ENCODE measurements at places on chromosomes 5 and 9.

GRCh38 chr5:108917596-108917995 lies 169.9 kb downstream of the FER start:
- peak; percentile 15 for DNase-seq

DNA sequence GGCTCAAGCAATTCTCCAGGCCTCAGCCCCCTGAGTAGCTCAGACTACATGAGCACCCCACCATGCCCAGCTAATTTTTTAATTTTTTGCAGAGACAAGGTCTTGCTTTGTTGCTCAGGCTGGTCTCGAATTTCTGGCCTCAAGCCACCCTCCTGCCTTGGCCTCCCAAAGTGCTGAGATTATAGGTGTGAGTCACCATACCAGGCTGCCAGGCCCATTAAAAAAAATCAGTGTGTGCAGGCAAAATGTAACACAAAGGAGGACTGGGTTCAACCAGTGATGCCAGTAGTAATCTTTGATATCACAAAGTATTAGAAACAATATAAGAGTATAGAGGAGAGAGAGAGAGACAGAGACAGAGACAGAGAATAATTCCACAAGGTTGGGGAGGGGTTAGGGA lies 322.7 kb downstream of the MSX2 start:
- peak; percentile 59 for DNase-seq

DNA sequence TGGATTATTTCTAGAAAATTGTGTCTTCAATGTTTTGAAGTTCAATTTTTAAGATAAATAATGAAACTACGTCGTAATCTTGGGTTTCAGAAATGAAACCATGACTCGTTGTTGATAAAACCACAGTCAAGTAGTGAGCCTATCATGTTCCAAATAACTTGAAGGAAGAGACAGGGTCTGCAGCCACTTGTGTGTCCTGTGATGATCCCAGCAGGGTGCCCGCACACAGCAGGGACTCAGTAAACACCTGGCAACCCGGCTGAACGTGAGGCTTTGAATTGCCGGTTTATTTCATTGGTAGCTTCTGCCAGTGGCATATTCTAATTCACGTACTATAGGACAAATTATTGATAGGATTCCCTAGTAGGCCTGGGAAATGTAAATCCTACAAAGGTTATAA lies 679.6 kb downstream of the IRX1 start:
- DNase-seq: no peak

GRCh38 chr9:38417003-38417945 lies 7.0 kb downstream of the IGFBPL1 start:
- DNase-seq: peak; percentile 31

DNA sequence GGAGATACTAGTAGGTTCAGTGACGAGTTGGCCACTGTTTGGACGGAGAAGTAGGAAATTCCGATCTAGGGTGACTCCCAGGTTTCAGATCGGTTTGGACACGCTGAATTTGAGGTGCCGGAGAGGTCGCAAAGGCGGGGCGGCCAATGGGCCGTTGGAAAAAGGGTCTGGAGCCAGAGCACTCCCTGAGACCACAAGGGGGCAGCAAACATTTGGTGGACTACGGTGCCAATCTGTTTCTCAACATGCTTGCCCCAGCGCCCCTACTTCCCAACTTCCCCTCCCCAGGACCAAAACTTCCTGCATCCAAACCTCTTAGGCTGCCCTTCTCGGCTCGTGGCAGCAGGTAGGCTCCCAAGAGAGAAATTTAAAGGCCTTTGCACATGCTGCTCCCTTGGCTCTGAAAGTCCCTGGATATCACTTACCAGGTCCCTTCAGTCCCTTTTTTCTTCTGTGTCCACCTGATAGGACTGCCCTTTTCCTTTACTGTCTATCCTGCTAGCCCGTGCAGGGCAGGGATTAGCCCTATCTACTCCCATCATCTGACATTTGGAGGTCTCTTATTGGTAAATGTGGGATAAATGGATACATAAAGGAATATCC lies 992 bp upstream of the RPP25L start:
- DNase-seq: peak; percentile 83

GRCh38 chr5:102778478-102778877 lies 23.4 kb downstream of the PAM start:
- DNase-seq: peak; percentile 92

- DNase-seq: no peak
Observed at GRCh38 chr5:66291771-66292170, 147.7 kb downstream of the SREK1 start.

GRCh38 chr9:123999661-124000060 lies 11.9 kb upstream of the LHX2 start:
- DNase-seq: no peak

DNA sequence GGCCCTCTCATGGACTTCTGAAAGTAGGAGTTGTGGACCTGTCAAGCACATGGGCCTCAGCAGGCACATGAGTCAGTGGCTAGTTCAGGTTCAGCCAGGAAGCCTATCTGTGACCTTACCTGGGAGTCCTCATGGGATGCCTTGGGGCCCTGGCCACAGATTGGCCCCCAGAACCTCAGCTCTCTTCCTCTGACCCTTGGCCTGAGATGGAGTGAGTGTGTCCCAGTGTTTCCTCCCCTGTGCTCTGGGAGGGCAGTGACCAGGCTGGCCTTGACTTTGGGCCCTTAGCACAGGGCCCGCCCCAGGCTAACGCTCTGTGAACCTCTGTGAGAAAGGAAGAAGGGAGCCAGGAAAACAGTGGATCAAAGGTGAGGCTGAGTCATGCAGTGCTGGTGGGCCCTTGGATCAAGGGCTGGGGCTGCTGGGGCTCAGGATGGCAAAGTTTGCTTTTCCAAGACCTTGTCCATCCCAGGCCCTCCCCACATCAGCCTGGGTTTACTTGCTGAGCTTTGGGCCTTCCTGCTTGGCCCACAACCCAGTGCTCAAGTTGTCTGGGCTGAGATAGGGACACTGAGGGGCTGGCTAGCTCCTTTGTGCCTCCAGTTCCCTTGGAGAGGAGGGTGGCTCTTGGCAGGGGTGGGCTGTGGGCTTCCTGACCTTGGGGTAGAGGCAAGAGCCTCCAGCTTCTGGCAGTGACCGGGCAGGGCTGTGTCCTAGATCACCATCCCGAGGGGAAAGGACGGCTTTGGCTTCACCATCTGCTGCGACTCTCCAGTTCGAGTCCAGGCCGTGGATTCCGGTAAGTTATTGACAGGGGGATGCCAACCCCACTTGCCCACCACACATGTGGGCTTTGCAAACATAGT lies 41.4 kb downstream of the RGS3 start:
- peak; percentile 43 for DNase-seq
